Left colon (tissue), 2 donors: ENCODE measurements at places on chromosomes 5 and 9. TPM values are rescaled to one million over a fixed set of nuclear protein-coding genes. Genes with fewer than 3 reads are reported as not detected.

DNA sequence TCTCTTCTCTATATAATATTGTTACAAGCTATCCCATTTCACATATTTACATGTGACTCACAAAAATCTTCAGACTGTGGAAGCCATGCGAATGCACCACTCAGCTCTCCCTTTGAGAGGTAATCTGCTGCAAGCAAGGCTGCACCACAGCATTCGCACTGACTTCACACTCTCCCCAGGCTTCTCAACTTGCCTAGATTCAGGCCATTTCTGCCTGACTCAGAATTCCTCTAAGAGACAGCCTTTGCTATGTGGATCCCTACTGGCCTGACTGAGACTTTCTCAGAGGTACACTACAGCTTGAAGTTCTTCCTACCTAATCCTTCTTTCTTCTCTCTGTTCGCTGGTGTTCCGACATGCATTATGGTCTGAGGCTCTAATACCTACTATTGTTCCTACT, 21.1 kb upstream of the DMRTA1 start:
- DNase-seq = no peak

GRCh38 chr5:77724934-77725333, 51.2 kb downstream of the TBCA start:
- no peak for DNase-seq

- no peak for DNase-seq
Observed at GRCh38 chr5:74017786-74018211, 391.8 kb downstream of the ARHGEF28 start.

GRCh38 chr5:28967848-28968247, 1929.5 kb upstream of the CDH9 start:
- DNase-seq = no peak

GRCh38 chr9:90969021-90969675, 167.5 kb downstream of the SYK start:
- no peak for DNase-seq

ZNF454 gene
- total RNA-seq = 1.3 TPM

PDCD1LG2 gene
- 0.31 TPM for total RNA-seq
